Effector memory CD8-positive, alpha-beta T cell (primary cell): ENCODE measurements at places on chromosomes 7 and 10.

DNA sequence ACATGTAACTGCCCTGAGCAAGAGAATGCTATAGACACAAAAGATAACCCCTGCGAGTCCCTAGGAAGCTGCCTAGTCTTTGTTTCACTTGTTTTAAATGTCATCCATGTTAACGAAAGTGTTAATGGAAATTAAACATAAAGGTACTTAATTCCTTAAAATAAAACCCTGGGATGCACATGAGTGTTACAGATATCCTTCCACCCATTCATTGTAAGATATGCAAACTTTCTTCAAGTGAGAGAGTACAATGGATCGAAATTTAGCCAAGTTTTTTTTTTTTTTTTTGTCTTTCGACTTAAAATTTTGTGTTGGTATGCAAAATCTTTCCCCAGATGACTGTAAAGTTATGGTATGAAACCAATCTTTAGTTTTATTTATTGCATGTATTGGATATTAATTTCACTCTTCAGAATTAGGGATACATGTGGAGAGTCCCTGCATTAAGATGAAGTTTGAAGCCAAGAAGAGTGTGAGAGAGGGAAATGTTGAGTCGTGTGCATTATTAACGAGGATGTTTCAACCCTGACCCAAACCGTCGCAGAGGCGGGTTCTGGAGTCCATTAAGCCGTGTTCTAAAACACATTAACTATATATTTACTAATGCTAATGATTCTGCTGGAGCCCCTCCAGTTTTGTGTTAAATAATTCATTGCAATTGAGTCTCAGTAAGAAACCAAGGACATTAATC lies 1.6 kb downstream of the CDK14 start:
- no peak for DNase-seq

DNA sequence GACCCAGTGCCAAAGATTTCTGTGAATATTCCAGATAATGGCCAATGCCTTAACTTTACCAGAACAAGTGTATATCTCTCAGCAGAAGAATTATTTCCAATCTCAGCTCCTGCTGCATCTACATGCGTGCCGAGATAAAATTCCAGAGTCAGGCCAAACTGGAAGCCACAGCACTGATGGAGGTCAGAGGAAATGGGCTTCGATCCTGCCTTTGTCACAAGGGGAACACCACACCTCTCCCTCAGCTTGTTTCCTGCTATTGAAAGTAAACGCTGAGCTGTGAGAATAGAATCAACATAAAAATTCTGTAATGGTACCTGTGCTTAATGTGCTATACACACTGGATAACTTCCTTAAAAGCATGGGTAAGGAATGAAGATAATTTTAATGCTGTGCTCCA lies 255.5 kb downstream of the NEBL start:
- DNase-seq: no peak

GRCh38 chr7:67743501-67743900 lies 746.9 kb downstream of the TYW1 start:
- no peak for DNase-seq

GRCh38 chr10:133439517-133440461 lies 14.0 kb upstream of the SCART1 start:
- DNase-seq: no peak

- no peak for DNase-seq
Observed at GRCh38 chr10:43623351-43623750, 17.1 kb downstream of the ZNF485 start.

GRCh38 chr10:11715815-11716494 lies 26.2 kb upstream of the ECHDC3 start:
- DNase-seq: no peak

- DNase-seq: no peak
Observed at GRCh38 chr10:1464881-1465417, 272.4 kb downstream of the ADARB2 start.

- no peak for DNase-seq
Observed at GRCh38 chr7:151731022-151731441, 145.9 kb downstream of the PRKAG2 start.

GRCh38 chr7:38409531-38409930 lies 136.1 kb upstream of the TARP start:
- DNase-seq: no peak

DNA sequence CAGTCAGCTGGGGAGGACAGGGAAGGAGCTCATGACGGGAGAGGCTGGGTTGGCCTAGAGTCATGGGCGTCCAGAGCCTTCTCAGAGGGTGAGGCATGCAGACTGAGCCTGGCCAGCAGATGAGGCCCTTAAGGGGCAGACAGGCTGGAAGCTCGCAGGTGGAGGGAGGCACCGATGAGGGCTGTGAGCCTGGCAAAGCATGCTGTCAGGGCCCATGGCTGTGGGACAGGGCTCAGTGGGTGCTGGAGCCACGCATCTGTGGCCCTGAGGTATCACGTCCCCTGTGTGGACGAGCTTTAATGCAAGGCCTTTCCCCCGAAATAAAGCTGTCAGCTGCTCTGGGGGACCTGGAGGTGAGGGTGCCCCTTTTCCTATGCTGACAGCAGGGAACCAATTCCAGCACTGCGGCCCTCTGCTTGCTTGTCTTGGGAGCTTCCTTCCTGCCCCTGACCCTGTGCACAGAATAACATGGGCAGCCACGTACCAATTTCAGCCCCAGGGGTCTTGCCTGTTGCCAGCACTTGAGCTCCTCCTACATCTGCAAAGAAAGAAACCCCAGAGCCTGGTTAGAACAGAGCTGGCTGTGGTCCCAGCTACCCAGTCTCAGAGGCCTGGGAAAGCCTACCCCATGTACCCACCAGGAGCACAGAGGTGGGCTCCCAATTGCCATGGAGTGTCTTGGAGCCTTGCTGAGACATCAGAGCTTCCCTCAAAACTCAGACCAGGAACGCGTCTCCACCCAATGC lies 20.6 kb downstream of the TMEM273 start:
- no peak for DNase-seq

GRCh38 chr10:73469579-73469978 lies 26.2 kb downstream of the PPP3CB start:
- no peak for DNase-seq

GRCh38 chr7:117659531-117660011 lies 179.7 kb downstream of the CFTR start:
- no peak for DNase-seq

- no peak for DNase-seq
Observed at GRCh38 chr7:85474234-85474633, 287.4 kb upstream of the SEMA3D start.

- no peak for DNase-seq
Observed at GRCh38 chr7:41046776-41047175, 656.1 kb downstream of the INHBA start.

- no peak for DNase-seq
Observed at GRCh38 chr7:28700790-28701203, 257.3 kb downstream of the TRIL start.

DNA sequence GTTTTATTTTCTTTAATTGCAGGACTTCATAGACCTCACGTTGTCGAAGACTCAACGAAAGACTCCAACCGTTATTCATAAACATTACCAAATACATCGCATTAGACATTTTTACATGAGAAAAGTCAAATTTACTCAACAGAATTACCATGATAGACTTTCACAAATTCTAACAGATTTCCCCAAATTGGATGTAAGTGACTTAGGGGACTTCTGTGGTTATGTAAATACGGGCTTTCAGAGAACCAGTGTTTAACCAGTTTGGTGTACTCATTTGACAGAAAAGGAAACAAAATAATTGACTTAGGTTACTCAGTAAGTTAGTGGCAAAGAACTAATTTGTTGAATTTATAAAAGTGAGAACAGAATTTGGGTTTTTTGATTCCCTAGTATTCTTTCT lies 4.2 kb downstream of the GTPBP4 start:
- no peak for DNase-seq

DNA sequence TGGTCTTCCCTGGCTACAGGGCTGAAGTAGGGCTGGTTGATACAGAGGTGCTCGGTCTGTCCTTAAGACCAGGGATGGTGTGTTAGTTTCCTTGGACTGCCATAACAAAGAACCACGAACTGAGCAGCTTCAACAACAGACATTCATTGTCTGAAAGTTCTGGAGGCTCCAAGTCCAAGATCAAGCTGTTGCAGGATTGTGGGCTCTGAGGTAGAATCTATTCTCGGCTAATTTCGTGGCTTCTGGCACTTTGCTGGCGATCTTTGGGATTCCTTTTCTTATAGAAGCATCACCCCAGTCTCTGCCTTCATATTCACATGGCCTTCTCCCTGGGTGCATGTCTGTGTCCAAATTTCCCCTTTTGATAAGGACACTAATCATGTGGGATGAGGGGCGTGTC lies 112.1 kb upstream of the ITGB1 start:
- DNase-seq: no peak

DNA sequence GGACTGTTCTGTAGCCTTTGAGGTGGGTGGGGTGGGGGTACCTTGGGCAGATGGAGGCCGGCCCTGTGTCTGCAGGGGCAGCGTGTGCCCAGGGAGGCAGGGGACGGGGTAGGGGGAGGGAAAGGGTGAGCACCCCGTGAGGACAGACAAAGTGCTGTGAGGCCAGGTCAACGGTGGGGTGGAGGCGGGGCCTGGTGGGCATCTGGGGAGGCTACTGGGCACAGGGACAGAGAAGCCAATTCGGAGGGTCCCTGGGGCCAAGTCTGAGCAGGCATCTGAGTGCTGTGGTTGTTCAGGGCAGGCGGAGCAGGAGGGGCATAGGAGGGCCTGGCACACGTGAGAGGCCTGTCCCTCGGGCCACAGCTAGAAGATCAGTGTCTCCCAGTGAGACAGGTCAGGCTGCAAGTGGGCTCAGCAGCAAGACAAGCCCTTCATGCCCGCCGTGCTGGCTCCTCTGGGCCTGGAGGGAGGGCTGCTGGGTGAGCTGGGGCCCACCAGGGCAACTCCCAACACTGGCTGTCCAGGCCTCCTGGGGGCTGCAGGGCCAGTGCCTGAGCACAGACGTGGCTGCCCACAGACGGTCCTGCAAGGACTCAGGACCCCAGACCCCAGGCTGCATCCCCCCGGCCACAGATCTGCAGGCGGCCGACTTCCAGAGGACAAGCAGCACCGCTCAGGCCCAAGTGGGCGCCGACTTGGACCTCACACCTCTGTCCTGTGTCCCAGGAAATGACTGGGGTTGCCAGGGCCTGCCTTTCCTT lies 26.4 kb upstream of the KNDC1 start:
- DNase-seq: no peak

DNA sequence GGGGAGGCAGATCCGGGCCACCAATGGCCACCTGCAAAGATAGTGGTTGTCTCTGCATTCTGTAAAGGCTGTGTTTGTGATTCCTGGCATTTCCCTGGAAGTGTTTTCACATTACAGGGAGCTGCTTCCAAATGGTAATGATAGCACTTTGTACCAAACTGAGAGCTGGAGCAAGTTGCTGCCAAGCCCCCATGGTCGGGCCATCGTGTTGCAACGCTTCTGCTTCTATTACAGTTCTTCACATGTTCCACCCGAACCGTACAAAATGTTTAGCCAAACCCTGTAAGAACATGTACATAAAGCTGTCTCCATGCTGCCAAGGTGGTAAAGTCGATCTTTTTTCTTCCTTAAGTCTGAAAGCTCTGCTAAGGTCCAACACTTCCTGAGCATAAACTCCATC lies 397.7 kb upstream of the NFE2L3 start:
- no peak for DNase-seq

DNA sequence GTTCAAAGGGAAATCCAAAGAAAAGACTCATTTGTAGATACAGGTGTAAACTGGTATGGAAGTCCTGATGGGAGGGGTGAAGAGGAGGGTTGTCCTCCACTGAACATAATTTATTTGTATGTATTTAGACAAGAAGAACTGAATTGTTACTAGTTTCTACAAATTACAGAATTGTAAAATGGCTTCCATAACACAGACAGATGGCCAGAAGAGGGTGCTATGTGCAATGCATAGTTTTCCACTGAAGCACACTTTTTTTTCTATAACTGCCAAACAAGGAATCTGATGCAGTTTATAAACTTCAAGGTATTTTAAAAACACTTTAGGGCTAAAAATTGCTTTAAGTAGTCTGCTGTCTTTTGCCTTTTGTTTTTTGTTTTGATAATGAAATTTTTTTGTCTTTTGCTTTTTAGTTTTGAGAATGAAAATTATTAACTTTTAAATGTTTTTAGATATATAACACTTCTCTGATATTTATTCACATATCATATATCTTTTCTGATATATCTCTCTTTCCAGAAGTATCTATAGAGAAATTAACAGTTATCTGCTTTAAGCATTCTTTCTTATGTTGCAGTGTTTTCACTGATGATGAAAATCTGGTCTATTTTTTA lies 58.5 kb downstream of the PHYHIPL start:
- DNase-seq: no peak

DNA sequence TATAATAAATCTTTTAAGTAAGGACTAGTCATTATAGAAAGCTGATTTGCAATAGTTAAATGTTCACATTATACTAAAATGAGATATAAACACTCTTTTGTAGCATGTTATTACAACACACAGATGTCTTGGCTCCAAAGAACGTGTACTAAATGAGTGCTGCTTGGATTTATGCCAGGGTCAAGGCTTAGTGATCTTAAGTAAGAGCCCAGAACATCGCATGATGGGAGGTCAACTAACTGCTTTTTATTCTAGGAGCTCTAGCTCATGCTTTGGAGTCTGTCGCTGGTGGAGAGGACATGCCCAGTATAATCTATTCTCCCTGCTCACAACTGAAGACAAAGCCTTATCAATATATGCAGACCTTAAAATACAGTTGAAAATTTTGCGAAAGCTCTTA lies 315.1 kb downstream of the BBS9 start:
- no peak for DNase-seq

GRCh38 chr7:4661871-4662270 lies 20.2 kb upstream of the FOXK1 start:
- DNase-seq: no peak
